ENCODE measurements at places on chromosomes 7 and 10. TPM values are rescaled to one million over a fixed set of nuclear protein-coding genes. Genes with fewer than 3 reads are reported as not detected.

The EIF5AL1 gene
- 2.3 TPM for total RNA-seq

The TYSND1 gene
- total RNA-seq: 16.3 TPM

The INHBA gene
- 0.55 TPM for total RNA-seq

The C10orf88 gene
- 9.8 TPM for total RNA-seq

The NEUROD6 gene
- total RNA-seq: not detected

The C10orf143 gene
- 0.39 TPM for total RNA-seq

The CLCN1 gene
- total RNA-seq: not detected

The ATG9B gene
- 0.70 TPM for total RNA-seq

The HTR5A gene
- not detected for total RNA-seq

The LRWD1 gene
- total RNA-seq: 29.2 TPM

The CCDC146 gene
- 0.32 TPM for total RNA-seq

The OR9A2 gene
- not detected for total RNA-seq

The ADAM22 gene
- total RNA-seq: 0.33 TPM

The WDFY4 gene
- total RNA-seq: not detected

The LRRC61 gene
- 0.07 TPM for total RNA-seq

The GPR15LG gene
- not detected for total RNA-seq

The SPDYE3 gene
- total RNA-seq: not detected

The TMEM196 gene
- not detected for total RNA-seq

The NODAL gene
- total RNA-seq: not detected

The FKBP6 gene
- not detected for total RNA-seq

The DNAH11 gene
- total RNA-seq: 0.63 TPM

The HYAL4 gene
- total RNA-seq: not detected

The SPDYE9 gene
- not detected for total RNA-seq

The AKR1C1 gene
- total RNA-seq: 601 TPM

The PIP gene
- total RNA-seq: 0.64 TPM

The SPDYE5 gene
- total RNA-seq: not detected

The WDR86 gene
- total RNA-seq: 0.11 TPM

The OR2A42 gene
- not detected for total RNA-seq

The TMEM254 gene
- total RNA-seq: 19.3 TPM

The INA gene
- total RNA-seq: 20.0 TPM

The SMKR1 gene
- total RNA-seq: 10.4 TPM
